Activated CD4-positive, alpha-beta T cell treated with anti-CD3 and anti-CD28 coated beads for 48 hours (primary cell): ENCODE measurements at places on chromosomes 3 and 15.

- no peak for DNase-seq
These were observed 46.8 kb downstream of the CA12 start for GRCh38 chr15:63334821-63335220.

DNA sequence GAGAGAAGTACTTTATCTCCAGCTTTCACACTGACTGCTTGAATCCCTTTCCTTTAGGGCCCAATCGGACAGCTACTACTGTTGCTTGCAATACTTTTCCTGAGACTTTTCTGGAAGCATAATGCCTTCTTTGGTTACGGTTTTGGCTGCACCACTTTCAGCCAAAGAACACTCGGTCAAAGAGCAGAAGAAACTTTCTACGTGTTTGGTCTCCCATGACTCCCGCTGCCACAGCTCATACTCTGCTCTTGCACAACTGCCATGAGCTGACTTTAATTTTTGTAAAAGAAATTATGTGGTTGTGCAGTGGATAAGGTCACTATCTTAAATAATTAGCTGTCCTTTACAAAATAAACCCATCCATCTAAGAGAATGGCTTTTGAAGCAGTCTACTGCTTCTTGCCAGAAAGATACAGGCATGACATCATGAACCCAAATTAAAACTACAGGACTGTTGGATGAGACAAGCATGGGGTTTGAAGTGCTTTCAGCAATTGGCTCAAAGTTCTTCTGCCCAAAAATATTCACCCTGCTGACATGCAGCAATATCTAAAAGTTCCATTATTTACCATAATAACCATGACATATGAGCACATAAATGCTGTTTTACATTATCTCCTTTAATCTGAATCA is 42.0 kb downstream of the PROS1 start:
- DNase-seq, result no peak

DNA sequence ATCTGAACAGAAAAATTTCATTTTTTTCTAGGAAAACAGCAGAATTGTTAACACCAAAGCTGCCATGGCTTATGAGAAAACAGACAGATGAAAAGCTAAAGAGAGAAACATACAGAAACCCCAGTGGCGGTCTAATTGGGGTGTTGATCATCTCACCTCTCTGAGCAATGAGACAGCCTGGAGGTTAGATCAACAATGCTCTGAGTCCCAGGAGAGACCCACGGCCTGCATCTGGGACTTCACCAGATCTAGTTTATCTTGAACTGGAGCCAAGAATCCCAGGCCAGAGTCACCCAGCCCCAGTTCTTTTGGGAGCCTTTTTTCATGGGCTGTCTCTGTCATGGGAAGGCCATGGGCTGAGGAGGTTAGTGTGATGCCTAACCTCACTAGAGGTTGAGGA is 3.5 kb upstream of the GALNT15 start:
- DNase-seq, result no peak

- no peak for DNase-seq
These were observed 289.9 kb downstream of the SATB1 start for GRCh38 chr3:18135060-18135814.

- DNase-seq, result no peak
These were observed 2.3 kb upstream of the ADCY5 start for GRCh38 chr3:123451186-123451585.

DNA sequence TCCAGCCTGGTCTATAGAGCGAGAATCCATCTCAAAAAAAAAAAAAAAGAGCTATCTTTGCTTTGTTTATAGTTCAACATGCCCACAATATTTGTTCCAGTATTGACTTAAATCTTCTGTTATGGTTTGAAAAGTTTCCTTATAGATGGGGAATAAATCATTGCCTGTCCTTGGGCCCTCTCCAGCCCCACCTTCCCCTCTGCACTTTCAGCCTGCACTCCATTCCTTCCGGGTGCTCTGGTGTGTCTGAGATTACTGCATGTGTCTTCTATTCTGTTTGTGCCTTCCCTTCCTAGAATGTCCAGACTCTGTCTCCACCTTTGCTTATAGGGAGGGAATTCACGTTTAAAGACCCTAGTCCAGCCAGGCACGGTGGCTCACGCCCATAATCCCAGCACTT is 25.2 kb upstream of the GPX1 start:
- DNase-seq, result no peak

GRCh38 chr3:197261164-197261509 is 37.3 kb downstream of the DLG1 start:
- DNase-seq, result no peak

- DNase-seq, result no peak
These were observed 180.2 kb downstream of the NTRK3 start for GRCh38 chr15:88076328-88076727.

- no peak for DNase-seq
These were observed 3.1 kb downstream of the FEZF2 start for GRCh38 chr3:62370112-62370857.

GRCh38 chr3:180680097-180680430 is 775 bp upstream of the CCDC39 start:
- peak; percentile 49 for DNase-seq

DNA sequence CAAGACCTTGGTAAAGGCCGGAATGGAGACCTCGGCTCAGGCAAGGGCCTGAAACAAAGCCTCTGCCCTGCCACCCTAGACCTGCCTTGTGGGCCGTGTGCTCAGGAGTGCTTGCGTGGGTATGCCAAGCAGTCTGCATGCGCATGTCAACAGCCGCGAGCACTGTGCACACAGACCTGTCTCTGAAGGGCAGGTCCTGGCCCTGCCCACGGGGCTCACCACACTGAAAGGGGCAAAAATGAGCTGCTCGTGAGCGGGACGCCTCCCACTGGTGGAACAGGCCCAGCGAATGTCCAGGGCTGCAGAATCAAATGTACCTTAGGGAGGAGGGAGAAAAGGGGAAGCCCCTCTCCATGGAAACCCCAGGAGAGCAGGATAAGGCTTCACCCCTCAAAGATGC is 44.3 kb upstream of the FGD5 start:
- DNase-seq, result no peak

- no peak for DNase-seq
These were observed 73.0 kb upstream of the ADPGK start for GRCh38 chr15:72856549-72857040.

GRCh38 chr15:51727141-51727897 is 10.1 kb downstream of the LYSMD2 start:
- DNase-seq, result peak; percentile 30

GRCh38 chr3:99651531-99651930 is 13.1 kb downstream of the COL8A1 start:
- no peak for DNase-seq

GRCh38 chr3:95319921-95320494 is 1257.1 kb downstream of the NSUN3 start:
- DNase-seq, result no peak

GRCh38 chr15:97875513-97876280 is 84.8 kb upstream of the ARRDC4 start:
- no peak for DNase-seq

DNA sequence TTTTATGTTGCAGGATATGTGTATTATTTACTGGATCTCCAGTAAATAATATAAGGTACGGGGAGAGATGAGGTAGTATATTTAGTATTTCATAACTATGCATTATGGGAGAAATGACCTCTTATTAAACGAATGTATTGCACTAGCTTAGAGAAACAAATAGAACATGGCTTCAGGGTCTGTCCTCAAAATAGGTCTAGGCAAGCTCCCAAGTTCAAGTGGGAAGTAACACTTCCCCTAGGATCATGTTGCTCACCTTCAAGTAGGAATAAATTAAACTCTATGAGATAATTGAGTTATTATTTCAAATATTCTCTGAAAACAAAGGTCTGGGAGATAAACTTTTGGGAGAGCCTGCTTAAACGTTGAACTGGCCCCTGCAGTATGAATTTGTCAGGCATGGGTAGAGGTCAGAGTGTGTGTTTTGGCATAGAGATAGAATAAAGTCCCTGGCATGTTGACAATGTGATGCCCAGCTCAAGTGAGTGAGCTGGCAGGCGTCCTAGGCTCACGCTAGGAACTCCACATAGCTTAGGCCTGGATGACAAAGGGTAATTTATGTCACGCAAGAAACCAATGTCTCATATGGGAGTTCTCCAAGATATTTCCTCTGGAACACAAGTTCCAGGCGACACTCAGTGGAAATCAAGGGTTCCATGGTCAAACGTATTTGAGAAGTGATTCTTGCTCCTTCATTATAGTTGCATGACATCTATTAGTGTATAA is 236.8 kb downstream of the CACNA2D3 start:
- DNase-seq, result no peak

GRCh38 chr15:25673351-25673750 is 189.8 kb downstream of the ATP10A start:
- no peak for DNase-seq

DNA sequence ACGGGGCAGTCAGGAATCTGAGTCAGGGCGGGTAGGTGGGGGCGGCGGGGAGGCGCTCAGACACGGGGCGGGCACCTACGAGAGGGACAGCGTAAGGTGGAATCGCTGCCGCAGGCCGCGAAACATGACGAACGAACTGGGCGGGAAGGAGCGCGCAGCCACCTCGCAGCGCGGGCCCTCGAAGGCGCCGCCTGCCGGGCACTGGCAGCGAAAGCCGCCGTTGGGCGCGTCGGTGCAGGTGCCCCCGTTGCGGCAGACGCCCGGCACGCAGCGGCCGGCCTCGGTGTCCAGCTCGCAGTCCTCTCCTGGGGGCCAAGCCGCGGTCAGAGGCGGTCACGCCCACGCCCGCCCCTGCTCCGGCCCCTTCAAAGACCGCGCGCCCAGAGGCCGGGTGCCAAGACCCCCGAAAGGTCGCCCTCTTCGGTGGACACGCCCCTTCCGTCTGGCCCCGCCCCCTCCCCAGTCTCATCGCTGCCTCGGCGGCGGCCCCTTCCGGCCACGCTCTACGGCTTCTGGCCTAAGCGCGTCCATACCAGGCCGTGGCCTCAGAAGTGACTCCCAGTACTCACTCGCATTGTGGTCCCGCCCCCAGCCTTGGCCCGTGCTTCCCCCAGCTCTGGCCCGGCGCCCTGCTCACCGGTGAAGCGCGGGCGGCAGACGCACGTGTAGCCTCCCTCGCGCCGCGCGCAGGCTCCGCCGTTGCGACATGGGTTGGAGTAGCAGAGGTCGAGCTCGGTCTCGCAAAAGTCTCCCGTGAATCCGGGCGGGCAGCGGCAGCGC is 6.4 kb downstream of the CELSR3 start:
- DNase-seq, result peak; percentile 91

- DNase-seq, result no peak
These were observed 99.3 kb upstream of the ZBED2 start for GRCh38 chr3:111694471-111694870.

GRCh38 chr3:88033808-88034207 is 25.0 kb downstream of the CGGBP1 start:
- DNase-seq, result no peak

- DNase-seq, result no peak
These were observed 46.4 kb downstream of the TIPARP start for GRCh38 chr3:156720826-156721225.

DNA sequence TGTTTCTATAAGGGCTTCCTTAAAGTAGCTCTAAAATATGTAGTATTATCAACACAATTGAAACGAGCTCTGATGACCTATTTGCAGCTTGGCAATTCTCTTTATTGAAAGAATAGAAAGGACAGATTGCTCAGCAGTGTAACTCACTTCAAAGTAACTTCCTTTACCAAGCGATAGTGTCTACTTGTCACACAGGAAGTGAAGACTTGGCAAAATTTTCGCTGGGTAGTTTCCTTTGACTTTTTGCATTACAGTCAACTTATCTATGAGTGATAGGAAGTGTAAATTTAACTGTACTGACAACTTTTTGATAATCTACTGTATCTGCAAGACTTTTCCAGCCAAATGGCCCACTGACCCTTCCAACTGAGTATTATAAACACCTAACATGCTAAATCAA is 22.8 kb downstream of the SLC9A9 start:
- DNase-seq, result no peak

DNA sequence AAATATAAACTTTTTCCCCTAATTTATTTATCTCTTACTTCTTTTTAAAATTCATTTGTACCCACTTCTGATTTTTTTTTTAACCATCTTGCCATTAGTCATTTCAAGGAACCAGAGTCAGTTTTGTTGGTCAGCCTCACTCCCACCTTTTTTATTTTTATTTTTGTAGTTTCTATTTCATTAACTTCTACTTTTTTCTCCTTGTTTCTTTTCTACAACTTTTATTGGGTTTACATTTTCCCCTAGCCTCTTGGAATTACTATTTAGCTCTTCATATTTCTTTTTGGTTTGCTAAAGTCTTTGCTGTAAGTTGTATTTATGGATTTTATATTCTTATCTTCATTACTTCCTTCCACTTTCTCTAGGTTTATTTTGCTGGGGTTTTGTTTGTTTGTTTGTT is 13.7 kb upstream of the VEPH1 start:
- DNase-seq, result no peak

DNA sequence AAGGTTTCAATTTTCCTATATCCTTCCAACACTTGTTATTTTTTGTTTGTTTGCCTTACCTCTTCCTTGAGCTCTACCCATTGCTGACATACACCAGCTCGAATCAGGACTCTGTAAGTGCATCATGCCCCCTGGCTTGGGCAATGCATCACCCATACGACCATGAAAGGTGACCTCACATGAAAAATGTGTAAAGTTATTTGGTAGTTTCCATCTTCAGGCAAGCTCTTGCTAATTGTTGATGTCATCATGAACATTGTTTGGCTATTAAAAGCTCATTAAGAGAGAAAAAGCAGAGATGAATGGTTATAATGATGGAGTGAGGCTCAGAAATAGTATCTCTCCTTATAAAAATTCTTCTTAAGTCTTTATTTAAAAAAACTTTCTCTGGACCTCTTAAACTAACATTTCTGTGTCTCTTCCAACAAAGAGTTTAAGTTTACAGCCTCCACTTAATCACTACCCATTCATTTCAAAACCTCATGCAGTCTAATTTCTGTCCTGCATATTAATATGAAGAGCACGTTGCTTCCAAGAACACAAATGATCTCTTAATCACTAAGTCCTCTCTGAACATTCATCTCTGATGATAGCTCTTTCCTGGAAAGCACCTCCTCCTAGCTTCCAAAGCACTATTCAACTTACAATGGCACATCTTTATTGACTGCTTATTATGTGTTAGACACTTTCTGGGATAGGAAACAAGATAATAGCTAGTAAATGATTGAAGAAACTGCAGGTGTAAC is 236.3 kb downstream of the NFKBIZ start:
- peak; percentile 49 for DNase-seq

DNA sequence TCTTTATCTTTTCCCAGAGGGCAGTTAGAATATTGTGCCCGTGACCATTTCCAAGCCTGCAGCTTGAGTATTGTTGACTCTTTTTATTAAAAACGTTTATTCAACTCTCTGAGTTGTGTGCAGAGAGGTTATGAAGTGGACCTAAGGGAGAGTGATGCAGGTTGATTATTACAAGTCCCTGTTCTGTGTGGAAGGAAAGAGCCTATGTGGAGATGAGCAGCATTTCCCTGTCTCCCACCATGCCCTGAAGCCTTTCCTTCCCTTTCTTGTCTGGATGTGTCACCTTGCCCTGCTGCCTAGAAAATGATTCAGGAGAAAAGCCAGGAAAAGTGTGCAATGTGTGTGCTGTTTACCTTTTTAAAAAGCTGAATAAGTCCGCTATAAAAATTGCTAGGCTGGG is 19.4 kb downstream of the ZPLD1 start:
- no peak for DNase-seq

DNA sequence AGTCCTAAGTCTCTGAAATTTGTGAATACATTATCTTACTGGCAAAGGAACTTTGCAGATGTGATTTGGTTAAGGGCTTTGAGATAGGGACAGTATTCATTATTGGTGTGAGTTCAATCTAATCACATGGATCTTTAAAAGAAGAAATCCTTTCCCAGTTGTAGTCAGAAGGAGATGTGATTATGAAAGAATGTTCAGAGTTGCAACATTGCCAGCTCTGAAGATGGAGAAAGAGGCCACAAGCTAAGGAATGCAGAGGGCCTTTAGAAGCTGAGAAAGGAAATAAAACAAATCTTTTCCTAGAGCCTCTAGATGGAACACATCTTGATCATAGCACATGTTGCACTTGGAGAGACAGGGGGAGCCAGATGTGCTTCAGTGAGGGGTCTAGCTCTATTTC is 27.7 kb upstream of the SIAH2 start:
- DNase-seq, result no peak
